ENCODE measurements at places on chromosomes 5 and 9. TPM values are rescaled to one million over a fixed set of nuclear protein-coding genes. Genes with fewer than 3 reads are reported as not detected.

Gene SMIM27
- total RNA-seq = 14.5 TPM

Gene SH3TC2
- 0.78 TPM for total RNA-seq

Gene PCDHGA3
- total RNA-seq = 0.92 TPM

Gene DMGDH
- 0.35 TPM for total RNA-seq

Gene PCDHGB5
- 9.7 TPM for total RNA-seq

Gene ANKRD55
- not detected for total RNA-seq

GRCh38 chr5:173901705-173902104, 13.6 kb downstream of the CPEB4 start:
- DNase-seq = no peak
- H3K27ac ChIP-seq = no peak overlapping the region
- H3K36me3 ChIP-seq = no peaks in the 10 kb centered on the region
- no peaks in the 10 kb centered on the region for H3K27me3 ChIP-seq
- H3K4me1 ChIP-seq = peaks cover 22% of the 10 kb centered on the region

- peak overlapping the region; percentile 93 for H3K27ac ChIP-seq
- H3K36me3 ChIP-seq = peaks cover 5% of the 10 kb centered on the region
- H3K4me1 ChIP-seq = peaks cover 8% of the 10 kb centered on the region
- DNase-seq = no peak
- no peak overlapping the region for H3K4me3 ChIP-seq
Observed at GRCh38 chr5:161713042-161713441, 27.5 kb downstream of the GABRA6 start.

DNA sequence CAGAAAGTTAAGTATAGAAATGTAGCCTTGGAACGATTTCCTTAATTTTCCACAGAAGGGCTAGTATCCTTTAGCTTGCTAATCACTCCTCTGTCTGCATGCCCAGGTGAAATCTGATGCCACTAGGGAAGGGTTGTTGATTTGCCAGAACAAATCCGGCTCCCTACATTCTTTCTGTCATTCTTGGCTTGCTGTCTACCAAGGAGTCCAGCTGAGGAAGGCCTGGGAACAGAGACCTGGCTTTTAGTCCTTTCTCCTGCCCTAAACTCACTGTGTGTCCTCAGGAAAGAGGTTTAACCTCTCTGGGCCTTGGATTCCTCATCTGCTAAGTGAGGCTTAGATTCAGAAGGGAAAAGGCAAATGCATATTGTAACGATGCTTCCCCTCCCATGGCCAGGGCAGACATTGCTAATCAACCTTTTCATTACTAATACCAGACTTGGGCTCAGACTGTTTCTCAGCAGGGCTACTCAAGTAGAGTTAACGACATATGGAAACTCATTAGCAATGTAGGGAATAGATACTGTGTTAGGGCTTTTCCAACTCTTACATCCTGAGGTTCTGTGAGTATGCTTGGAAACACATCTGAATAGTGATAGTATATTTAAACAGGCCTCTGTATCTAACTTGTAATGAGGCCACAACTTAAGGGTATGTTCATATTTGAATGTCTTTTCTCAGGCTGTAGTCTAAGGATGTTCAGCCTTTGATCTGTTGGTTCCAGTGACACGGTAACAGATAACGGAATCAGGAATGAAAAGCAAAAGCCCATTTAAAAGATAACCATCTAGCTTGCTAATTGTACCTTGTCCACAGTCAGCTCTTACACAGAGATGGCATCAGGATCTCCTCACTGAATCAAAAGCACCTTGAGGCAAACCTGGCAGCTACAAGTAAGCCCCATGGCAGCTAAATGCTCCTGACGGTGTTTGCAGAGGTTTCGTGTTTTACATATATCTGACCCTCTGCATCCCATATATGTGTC, 4.1 kb downstream of the GALNT10 start:
- peak overlapping the region; percentile 84 for H3K27ac ChIP-seq
- peak overlapping the region; percentile 24 for H3K4me3 ChIP-seq
- H3K36me3 ChIP-seq = 0 out of 2 replicates have a peak, but pooled peaks cover 2% of the 10 kb centered on the region
- H3K4me1 ChIP-seq = peaks cover 75% of the 10 kb centered on the region
- H3K27me3 ChIP-seq = peaks cover 17% of the 10 kb centered on the region
- no peak for DNase-seq

DNA sequence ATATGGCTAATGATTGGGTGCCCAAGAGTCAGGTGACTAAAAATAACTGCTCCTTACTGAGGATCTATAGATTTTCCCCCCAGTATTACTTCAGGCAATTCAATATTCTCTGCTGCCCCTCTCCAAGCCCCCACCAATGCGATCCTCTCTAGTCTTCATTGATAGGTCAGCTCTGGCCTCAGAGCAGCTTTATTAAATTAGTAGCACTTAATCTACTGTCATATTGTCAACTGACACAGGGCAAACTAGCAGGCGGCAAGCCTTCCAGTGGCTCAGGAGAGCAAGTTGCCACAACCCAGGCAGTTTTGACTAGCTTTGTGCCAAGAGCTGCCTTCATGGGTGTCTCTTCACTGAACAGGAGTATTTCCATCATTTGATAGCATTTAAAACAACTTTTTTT, 462.9 kb downstream of the BNC2 start:
- H3K4me1 ChIP-seq = peaks cover 3% of the 10 kb centered on the region
- H3K27ac ChIP-seq = no peak overlapping the region
- no peaks in the 10 kb centered on the region for H3K36me3 ChIP-seq
- no peak for DNase-seq

DNA sequence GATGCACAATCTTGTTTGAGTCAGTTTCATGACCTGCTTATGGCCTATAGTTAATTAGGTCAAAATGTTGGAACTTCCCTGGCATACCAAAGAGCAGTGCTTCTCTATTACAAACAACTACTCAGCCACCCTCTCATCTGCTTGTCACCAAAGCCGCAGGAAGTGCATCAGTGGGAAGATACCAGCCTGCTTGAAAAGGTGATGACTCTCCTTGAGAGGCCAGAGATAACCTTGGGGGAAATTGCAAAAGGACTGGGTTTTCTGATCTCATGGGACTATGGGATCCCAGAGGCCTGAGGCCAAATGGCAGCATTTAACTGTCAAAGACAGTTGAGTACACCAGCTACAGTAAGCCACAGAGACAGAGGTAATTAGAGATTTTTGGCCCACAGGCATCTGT, 69.9 kb downstream of the C9orf57 start:
- H3K4me1 ChIP-seq = peaks cover 16% of the 10 kb centered on the region
- DNase-seq = no peak
- H3K27ac ChIP-seq = no peak overlapping the region
- no peaks in the 10 kb centered on the region for H3K36me3 ChIP-seq
- H3K4me3 ChIP-seq = no peak overlapping the region
- no peaks in the 10 kb centered on the region for H3K27me3 ChIP-seq

DNA sequence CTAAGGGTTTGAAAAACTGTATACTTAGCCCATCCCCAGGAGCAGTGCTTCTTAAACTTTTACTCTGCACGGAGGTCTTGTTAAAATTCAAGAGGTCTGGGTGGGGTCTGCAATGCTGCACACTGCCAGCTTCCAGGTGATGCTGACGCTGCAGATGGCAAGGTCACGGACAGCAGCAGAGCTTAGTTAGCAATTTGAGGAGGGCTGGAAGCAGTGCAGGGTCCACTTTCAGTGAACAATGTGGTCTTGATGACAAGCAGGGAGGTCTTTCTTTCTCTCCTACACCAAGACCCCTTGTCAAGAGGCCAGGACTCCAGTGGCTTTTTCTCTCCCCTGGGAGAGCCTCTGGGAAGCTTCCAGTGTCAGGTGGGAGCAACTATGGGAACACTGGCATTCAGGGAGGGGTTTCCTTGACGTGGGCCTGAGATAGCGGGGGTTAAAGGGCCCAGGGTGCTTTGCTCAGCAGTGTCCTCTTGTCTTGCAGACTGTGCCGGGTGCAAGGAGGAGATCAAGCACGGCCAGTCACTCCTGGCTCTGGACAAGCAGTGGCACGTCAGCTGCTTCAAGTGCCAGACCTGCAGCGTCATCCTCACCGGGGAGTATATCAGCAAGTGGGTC, 65.0 kb upstream of the AFAP1L1 start:
- H3K27ac ChIP-seq = no peak overlapping the region
- no peaks in the 10 kb centered on the region for H3K27me3 ChIP-seq
- no peak overlapping the region for H3K4me3 ChIP-seq
- no peaks in the 10 kb centered on the region for H3K4me1 ChIP-seq

DNA sequence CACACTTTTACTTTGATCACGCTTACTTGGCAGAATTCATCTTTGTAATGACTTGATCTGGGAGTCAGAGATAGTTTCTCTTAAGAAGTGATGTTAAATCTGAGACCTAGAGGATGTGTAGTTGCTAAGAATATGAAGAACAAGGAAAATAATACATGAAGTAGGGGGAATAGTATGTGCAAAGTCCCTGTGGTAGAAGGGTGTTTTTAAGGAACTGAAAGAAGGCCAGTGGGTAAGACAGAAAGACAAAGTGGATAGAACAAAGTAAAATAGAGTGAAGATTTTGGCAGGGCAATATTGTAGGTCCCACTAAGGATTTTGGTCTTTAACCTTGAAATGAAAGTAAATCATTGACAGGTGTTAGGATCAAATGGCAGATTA, 17.8 kb upstream of the MSANTD3 start:
- H3K4me1 ChIP-seq = peaks cover 13% of the 10 kb centered on the region
- H3K27me3 ChIP-seq = peaks cover 13% of the 10 kb centered on the region
- H3K4me3 ChIP-seq = no peak overlapping the region
- H3K36me3 ChIP-seq = peaks cover 12% of the 10 kb centered on the region

- no peak overlapping the region for H3K4me3 ChIP-seq
- H3K36me3 ChIP-seq = no peaks in the 10 kb centered on the region
- no peak for DNase-seq
- H3K4me1 ChIP-seq = peaks cover 25% of the 10 kb centered on the region
Observed at GRCh38 chr5:4313138-4313537, 717.5 kb downstream of the IRX1 start.

DNA sequence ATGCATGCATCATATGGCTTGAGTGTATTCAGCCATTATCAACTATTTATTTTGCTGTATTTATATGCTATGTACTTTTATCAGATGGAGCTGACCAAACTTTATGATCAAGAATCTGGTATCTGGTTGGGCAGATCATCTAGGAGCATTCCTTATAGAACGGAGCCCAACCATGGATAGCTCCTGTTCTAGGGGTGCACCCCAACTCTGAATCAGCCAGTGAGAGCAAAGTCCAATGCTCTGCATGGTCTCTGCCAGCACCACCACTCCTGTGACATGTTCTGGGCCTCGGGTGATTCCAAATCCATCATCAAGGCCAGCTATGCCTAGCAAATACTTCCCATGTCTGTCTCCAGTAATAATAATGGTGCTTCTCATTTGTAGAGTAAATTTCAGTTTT, 517.5 kb downstream of the AGTPBP1 start:
- peaks cover 4% of the 10 kb centered on the region for H3K4me1 ChIP-seq
- no peak for DNase-seq
- no peaks in the 10 kb centered on the region for H3K27me3 ChIP-seq
- H3K4me3 ChIP-seq = no peak overlapping the region
- H3K36me3 ChIP-seq = no peaks in the 10 kb centered on the region

DNA sequence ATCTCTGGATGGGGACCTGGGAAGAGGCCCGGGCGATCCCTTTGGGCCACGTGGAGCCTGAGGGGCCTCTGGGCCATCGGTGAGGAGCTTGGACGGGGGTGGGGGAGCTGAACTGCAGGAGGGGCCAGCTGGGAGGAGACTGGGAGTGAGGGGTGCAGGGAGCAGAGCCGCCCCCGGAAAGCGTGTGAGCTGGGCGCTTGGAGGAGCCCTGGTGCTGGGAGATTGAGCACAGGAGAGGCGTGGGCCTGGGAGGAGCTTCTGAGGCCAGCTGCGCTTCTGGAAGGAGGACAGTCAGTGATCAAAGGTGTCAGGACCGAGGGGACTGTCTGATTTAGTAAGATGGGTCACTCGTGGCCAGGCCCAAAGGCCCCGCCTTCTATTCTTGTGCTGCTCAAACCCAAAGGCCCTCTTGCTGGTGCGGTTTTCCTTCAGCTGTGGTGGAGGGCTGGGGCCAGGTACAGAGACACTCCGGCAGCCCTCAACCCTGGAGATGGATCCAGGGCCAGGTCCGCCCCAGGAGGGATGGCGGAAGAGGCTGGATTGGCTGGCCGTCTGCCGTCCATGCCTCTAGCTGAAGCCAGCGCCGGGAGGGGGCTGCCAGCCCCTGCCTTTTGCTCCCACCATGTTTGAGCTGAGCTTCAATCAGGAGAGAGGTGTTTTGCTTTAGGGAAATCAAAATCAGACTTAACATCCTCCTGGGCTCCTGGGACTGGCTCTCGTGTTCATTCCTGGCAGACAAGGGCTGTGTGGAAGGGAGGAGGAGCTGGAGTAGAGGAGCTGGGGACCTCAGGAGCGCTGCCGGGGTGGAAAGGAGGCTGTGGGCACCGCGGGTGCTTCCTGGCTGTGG, 21.6 kb downstream of the NCS1 start:
- H3K27ac ChIP-seq = peak overlapping the region; percentile 74
- H3K4me3 ChIP-seq = no peak overlapping the region
- peaks cover 23% of the 10 kb centered on the region for H3K4me1 ChIP-seq
- no peak for DNase-seq
- no peaks in the 10 kb centered on the region for H3K27me3 ChIP-seq

DNA sequence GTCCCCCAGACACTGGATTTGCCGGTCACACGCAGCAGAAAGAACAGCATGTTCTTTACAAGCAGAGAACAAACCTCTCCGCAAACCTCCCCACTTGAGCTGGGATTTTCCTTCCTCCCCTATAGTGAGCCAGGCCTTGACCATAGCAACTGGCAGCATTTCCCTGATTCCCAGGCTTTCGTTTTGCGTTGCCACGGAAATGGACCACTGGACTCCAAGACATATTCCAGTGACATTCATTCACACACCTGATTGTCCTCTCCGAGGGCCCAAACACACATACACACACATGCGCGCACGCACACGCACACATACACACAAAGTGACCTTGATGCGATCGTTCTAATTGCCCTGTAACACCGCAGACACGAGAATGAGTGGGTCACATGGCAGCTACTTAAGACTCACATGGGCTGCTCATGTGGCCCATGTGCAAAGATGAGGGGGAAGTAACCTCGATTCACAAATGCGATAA, 80.9 kb upstream of the CPEB4 start:
- DNase-seq = no peak
- H3K27me3 ChIP-seq = no peaks in the 10 kb centered on the region
- H3K36me3 ChIP-seq = peaks cover 8% of the 10 kb centered on the region
- H3K4me1 ChIP-seq = no peaks in the 10 kb centered on the region

DNA sequence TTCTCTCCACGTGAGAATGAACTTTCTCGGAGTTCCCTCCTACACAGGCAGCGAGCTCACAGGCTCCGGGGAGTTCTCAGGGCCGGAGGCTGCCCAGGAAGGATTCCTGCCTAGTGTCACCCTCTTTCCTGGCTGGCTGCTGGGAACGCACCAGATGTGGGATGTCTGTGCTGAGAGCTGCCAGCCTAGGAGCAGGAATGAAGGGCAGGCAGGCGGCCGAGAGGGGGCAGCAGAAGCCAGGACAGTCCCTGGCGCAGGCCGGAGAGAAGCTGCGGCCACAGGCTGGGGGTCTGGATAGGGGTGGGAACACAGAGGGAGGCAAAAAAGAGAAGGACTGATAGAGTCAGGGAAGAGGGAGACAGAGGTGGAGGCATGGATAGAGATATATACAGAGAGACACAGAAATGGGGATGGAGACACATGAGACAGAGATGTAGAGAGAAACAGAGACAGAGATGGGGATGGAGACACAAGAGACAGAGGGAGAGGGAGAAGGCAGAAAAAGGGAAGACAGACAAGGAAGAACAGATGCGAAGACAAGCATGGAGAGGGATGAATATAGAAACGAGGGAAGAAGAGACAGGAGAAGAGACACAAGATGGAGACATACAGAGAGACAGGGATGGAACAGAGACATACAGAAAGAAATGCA, 25.3 kb upstream of the ENHO start:
- H3K4me3 ChIP-seq = no peak overlapping the region
- no peaks in the 10 kb centered on the region for H3K36me3 ChIP-seq
- H3K4me1 ChIP-seq = peaks cover 2% of the 10 kb centered on the region
- DNase-seq = peak; percentile 88

Measured in WTC11 (cell line).